ENCODE measurements at places on chromosomes 12 and 14.

- no peak for DNase-seq
Measured at GRCh38 chr14:91580876-91581577, 70.9 kb upstream of the PPP4R3A start.

DNA sequence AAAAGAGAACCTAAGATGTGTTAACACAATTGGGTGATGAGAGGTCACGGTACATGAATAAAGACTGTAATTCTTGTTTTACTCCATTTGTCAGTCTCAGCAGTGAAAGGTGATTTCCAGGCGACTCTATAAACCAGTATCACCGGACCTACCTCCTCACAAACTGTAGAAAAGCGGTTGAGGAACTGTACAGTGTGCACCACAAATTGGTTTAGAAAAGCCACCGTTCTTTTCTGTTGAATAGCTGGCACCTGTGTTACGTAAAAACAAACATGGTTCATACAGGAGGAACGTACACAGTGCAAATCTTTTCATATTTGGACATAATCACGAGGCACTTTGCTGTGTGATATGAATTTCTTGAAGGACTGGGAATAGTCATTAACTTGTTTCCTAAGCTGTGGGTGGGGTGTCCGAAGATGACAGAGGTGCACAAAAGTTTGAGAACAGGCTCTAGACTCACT lies 663 bp downstream of the WASHC3 start:
- no peak for DNase-seq

DNA sequence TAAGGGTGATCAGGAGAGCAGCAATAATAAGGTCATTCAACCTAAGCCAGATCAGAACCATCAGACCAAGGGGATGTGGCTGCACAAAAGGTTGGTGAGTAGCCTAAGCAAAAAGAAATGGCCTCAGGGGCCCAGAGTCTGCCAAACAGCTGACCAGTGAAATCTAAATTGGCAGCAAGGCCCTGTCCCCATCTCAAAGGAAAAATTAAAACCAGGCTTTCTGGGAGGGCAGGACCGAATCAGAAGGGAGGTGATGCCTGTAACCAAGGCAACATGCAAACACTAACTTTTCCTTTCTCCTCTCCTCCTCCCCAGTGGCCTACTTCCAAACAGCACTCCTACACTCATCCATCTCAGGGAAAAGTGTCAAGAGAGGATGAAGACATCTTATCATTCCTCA lies 256.4 kb downstream of the NUAK1 start:
- no peak for DNase-seq

DNA sequence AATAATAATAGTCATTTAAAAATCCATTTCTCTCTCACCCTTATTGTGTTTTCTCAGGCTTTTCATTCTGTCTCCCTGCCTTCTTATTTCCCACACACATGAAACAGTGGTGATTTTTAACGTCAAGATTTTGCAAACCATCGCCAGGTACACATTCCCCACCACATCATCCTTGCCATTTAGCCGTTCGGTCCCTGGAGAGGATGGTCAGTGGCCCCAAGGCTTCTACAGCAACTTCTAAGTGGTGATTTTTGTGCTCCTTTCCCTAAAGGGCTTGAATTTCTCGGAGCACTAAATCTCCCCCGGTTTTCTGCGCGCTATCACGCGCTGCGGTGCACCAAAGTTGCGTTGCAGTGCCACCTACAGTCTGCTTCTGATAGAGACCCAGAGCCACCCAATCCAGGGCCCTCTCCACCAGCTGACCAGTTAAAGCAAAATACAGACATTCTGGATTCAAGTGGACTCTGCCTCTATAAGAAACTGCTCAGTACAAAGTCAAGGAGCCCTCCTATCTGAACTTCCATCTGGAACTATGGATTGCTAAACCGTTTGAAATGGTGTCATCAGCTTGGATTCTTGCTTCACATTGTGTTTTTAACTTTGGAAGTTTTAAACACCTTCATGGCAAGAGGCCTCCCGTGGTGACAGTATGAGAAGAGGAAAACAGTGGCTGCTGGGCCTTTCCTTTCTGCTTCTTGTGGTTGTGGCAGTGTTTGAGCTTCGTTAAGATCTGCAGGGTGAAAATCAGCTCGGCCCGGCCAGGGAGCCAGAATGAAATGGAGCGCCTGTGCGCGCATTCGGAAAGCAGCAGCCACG lies 234.0 kb downstream of the SPTSSA start:
- DNase-seq, result no peak

- no peak for DNase-seq
Measured at GRCh38 chr12:77013091-77013490, 52.3 kb downstream of the E2F7 start.

GRCh38 chr12:89439941-89440340 lies 84.7 kb downstream of the GALNT4 start:
- DNase-seq, result no peak

- DNase-seq, result no peak
Measured at GRCh38 chr12:19285793-19286448, 153.4 kb upstream of the AEBP2 start.

DNA sequence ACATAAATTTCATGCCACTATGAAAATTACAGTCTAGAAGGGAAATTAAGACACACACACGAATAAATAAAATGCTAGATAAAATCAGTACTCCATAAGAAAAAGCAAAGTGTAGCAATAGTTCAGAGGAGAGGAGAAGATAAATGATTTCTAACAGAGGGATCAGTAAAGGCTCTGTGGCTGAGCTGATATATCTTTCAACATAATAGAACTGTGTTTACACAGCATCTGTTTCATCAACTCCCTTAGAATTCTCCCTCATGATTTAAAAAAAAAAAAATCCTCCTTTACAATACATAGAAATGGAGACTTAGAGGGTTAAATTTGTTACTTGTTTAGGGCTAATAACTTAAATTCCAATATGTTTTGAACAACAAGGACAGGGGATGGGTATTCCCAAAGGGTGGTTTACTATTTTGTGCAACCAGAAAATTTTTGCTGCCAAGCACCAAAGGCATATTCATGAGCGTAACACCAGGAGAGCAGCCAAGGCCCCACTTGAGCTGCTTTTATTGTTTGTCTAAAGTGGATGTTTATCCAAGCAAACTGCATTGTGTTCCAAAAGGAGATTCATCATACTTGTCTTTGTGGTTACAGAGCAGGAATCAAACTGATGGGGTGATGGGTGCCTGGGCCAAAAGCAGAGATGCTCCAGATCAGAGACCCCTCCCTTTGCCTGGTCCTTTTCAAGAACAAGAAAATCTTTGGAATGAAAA lies 162.7 kb downstream of the BMP4 start:
- DNase-seq, result peak; percentile 97

- no peak for DNase-seq
Measured at GRCh38 chr14:35944847-35945246, 118.7 kb downstream of the BRMS1L start.

GRCh38 chr12:4034921-4035320 lies 161.7 kb upstream of the PARP11 start:
- DNase-seq, result no peak

- DNase-seq, result no peak
Measured at GRCh38 chr14:77212097-77212870, 30.7 kb downstream of the TMEM63C start.
